A549 treated with DMSO at 1 μM for 4 hours (cell line): ENCODE measurements at places on chromosomes 4 and X. TPM values are rescaled to one million over a fixed set of nuclear protein-coding genes. Genes with fewer than 3 reads are reported as not detected.

WNK3 gene
- total RNA-seq: 0.01 TPM in 2 of 5 replicates, not detected in the others

SRPK3 gene
- total RNA-seq: 0.03 to 0.13 TPM (median 0.07 TPM) in 4 of 5 replicates, not detected in the other

SEC24D gene
- 14.4 to 18.7 TPM (median 17.3 TPM) in 5 replicates for total RNA-seq

RGN gene
- total RNA-seq: 0.13 TPM in 1 of 5 replicates, not detected in the others

GAR1 gene
- 41.2 to 48.4 TPM (median 42.9 TPM) in 5 replicates for total RNA-seq

CAPN6 gene
- not detected in 5 replicates for total RNA-seq
